ENCODE measurements at places on chromosomes 5 and 9. TPM values are rescaled to one million over a fixed set of nuclear protein-coding genes. Genes with fewer than 3 reads are reported as not detected.
A peak's percentile ranks its signal among the peaks of the same experiment; 100 is the strongest.

Gene PRDM9
- total RNA-seq = not detected

DNA sequence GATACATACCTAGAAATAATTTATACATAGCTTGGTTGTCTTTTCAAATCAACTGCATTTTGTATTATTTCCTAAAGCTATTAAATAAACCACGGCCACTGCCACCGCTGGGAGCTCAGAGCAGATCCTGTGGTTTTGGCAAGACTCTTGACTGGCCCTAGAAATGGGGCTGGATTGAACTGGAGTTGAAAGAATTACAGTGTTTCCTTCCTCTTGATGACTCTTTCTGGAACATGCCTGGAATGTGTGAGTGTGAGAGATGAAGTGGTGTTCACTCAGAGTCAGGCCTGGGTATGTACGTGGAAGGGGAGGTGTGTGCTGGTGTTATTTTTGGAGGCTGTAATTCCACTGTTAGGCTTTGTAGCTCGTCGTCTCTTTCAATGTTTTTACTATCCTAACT is 45.9 kb downstream of the TEK start:
- no peak for DNase-seq

Gene TAS2R1
- not detected for total RNA-seq

GRCh38 chr9:75231167-75231566 is 142.9 kb downstream of the OSTF1 start:
- no peak for DNase-seq

GRCh38 chr9:134433909-134434882 is 107.9 kb downstream of the RXRA start:
- DNase-seq = no peak

- no peak for DNase-seq
Measured at GRCh38 chr5:76547891-76548524, 75.2 kb downstream of the F2RL2 start.

GRCh38 chr5:63097286-63097685 is 518.7 kb downstream of the LRRC70 start:
- DNase-seq = no peak

DNA sequence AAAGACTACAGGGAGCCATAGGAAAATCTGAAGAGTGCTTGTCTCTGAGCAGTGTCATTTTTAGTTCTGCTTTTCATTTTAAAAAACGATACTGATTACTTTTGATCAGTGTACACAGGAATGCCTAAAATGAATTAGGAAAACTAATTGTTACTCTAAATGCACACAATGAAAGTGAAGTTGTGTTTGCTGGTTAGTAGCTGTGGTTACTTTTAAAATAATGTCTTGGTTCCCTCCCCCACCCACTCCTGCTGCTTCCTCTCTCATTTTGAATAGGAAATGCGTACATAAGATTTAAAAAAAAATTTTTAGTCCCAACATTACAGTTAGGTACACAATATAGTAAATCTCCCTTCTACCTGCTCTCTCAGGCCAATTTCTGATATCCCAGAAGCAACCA is 47.5 kb upstream of the PLPP1 start:
- no peak for DNase-seq

DNA sequence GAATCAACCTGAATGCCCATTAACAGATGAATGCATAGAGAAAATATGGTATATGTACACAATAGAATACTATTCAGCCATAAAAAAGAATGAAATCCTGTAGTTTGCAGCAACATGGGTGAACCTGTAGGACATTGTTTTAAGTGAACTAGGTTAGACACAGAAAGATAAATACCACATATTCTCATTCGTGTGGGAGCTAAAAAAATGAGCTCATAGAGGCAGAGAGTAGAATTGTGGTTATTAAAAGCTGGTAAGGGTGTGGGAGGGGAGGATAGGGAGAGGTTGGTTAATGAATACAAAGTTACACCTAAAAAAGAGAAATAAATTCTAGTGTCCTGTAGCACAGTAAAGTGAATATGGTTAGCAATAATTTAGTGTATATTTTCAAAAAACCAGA is 23.5 kb downstream of the PTTG1 start:
- no peak for DNase-seq

- no peak for DNase-seq
Measured at GRCh38 chr5:127210042-127210441, 80.6 kb upstream of the MEGF10 start.

GRCh38 chr9:94720846-94721549 is 5.5 kb upstream of the AOPEP start:
- DNase-seq = no peak

GRCh38 chr5:16457853-16458252 is 7.7 kb downstream of the ZNF622 start:
- no peak for DNase-seq

Gene PAIP2
- 110 TPM for total RNA-seq

- DNase-seq = no peak
Measured at GRCh38 chr9:18658804-18659705, 185.1 kb downstream of the ADAMTSL1 start.

GRCh38 chr5:428219-428618 is 14.8 kb upstream of the EXOC3 start:
- DNase-seq = no peak

Gene TNC
- total RNA-seq = not detected

Gene TMEM174
- total RNA-seq = not detected

DNA sequence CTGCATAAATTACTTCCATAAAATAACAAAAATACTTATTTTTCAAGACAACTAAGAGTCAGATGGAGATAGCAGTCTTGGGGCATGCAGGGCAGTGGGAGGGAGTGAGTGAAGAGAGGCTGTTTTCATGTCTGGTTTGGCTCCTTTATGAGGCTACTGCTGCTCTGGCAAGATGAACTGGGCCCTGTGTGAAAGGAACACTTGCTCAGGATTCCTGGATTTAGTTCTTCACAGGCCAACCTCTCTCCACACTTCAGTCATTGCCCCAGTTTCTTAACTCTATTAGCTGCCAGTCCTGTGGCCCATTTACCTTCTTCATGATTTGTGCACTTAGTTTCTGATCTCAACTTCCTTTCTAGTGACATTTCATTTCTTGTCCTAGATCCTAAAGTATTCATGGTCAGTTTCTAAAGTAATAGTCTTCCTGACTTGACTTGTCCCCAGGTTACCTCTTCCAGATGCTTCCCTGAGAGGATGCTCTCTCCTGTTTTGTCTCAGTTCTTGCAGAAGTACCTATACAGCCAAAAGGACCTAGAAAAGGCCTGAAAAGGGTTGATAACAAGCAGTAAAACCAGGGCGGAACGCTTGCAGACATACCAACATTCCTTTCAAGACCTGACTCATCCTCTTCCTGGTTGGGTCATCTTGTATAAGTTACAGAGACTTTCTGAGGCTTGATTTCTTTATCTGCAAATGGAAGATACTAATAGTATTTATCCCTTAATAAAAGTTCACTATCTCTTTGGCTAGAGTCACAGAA is 77.0 kb upstream of the ZFAND5 start:
- DNase-seq = no peak

DNA sequence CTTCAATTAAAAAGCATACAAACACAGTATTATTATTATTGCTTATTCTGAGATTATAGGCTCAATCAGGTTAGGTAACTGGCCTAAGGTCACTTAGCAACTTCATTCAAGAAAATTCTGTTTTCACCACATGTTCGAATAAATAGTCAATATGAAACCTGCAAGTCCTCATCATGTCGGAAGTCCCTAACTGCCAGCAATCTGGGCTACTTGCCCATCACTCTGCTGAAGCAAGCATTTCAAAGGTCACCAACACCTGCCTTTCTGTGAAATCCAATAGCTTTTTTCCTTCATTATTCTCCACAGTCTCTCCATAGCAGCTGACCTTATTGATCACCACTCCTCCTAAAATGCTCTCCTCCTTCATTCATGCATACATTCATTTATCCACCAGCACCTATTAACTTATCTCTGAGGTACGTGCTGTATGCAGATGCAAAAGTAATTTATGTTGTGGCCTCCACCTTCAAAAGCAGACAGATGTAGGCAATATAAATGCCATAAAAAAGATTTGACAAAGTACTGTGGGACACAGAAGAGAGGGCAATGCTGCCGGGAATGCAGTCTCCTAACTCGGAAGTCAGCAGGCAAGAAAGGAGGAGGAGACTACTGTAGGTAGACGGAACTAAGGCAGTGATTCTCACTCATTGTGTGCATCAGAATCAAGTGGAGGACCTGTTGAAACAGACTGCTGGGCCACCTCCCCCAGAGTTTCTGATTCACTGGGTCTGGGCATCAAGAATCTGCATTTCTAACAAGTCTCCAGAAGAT is 310.9 kb downstream of the BNC2 start:
- DNase-seq = no peak

Gene SPZ1
- total RNA-seq = not detected

Gene TMEM8B
- 7.8 TPM for total RNA-seq

Gene DMRT3
- total RNA-seq = not detected

GRCh38 chr9:118121361-118121760 is 417.2 kb downstream of the TLR4 start:
- DNase-seq = no peak

Gene DDX4
- not detected for total RNA-seq

DNA sequence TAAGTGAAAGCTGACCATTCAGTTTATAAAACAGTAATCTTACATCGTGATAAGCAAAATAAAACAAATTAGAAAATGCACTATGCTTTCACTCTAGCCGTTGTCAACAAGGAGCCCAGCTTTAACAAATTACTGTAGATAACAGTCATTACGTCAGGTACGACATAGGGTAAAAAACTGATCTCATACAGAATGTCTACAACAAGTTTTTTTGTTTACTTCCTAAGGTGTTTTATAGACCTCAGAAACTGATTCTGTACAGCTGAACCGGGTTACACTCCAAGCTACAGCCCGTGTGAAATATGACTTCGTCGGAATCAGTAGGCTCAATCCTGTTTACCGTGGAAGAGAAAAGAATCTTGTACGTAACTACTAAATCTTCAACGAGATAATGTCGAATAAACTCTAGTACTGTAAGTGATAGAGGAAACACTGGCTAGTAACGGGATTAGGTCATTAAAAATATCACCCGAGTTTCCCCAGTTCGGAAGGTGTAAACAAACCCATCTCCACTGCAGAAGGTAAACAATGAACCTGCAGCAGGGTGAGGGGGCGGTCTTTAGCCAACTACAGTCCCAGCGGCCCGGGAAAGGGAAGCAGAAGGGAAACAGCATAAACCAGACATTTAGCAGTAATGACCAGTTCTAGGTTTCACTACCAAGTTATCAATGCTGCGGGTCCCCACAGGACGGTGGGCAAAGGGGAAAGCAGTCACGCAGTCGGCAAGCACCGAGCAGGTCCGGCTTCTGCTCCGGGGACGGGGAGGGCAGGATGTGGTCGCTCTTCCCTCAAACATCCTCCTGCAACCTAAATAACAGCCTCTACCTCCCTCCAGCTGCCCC is 1.1 kb downstream of the RICTOR start:
- DNase-seq = peak; percentile 72

DNA sequence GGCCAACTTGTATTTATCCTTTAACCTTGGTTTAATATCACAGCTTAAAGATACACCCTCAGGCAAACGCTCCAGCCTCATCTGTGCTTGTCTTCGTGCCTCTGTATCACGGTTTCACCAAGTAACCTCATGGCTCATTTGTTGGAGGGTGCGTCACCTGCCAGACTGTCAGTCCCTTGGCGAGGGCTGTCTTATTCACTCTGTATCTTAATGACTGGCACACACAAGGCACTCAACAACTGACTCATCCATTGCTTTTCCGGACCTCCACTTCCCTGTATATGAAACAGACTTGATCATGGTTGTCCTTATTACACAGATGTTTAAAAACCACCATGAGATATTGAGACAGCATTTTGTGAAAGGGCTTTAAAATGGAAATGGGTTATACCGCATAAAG is 28.0 kb downstream of the LCP2 start:
- no peak for DNase-seq

DNA sequence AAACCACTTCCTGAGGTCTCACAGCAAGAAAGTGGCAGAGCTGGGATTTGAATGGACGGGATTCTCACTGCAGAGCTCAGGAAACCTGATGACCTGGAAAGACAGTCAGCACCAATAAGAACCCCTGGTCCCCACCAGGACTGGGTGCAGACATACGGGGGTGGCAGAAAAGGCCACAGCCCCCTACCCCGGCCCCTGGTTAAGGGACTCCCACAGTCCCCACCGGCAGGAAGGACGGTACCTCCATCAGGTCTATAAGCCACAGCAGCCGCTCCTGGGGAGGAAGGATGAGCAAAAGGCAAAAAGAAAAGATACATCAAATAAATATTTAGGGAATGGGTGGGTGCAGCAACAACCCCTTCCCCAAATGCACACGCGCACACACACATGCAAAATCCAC is 32.0 kb upstream of the AKNA start:
- DNase-seq = no peak

GRCh38 chr5:134490925-134491271 is 34.6 kb upstream of the JADE2 start:
- no peak for DNase-seq

Gene PCDHGB7
- 1.2 TPM for total RNA-seq

Gene CDKN2B
- 0.30 TPM for total RNA-seq

DNA sequence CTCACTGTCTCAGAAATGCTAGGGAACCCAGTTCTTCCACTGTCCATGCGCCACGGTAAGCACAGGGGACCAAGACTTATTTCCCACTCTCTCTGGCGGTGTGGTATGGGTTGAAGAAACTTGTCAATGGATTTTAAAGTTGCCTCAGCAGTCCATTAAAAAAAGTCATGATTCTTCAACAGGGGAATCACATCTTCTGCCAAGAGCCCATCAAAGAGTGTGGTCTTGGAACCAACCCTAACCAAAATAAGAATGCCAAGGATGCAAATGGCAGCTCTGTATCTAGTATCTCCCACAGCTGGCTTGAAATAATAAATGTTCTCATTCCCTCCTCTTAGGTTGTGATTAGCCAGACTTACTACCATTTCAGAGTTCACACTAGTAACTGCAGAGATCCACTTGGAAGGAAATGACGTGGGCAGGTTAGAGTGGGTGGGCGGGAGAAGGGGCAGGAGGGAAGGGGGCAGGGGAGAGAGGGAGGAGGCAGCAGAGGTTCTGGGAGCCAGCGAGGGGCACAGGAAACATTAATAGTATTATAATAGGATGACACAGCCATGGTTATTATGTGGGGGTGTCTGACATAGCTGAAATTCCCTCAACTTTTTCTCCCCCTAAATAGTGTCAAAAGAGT is 17.6 kb downstream of the PTCH1 start:
- DNase-seq = no peak

Gene RPP25L
- total RNA-seq = 15.0 TPM

GRCh38 chr5:57692582-57693487 is 210.2 kb upstream of the ACTBL2 start:
- no peak for DNase-seq

Gene ADAMTSL1
- total RNA-seq = not detected

DNA sequence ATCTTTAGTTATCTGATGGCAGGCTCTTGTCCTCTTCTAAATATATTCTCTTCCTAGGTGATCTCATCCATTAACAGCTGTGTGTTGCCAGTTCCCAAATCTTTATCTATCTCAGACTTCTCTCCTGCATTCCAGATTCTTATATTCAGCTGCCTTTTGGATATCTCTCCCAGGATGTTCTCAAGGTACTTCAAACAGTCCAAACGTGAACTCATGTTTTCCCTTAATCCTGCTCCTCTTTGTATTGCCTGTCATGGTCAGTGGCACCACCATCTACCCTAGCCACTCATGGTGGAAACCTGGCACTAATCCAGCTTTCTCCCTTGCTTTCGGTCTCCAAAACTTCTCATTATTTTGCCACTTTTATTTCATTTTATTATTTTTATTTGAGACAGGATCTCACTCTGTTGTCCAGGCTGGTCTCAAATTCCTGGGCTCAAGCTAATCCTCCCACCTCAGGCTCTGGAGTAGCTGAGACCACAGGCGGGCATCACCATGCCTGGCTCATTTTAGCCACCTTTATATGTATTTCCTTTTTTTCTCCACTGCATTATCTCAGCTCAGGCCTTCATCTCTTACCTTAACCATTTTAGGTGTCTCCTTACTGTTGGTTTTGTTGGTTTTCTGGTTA is 3.8 kb downstream of the ZFYVE16 start:
- DNase-seq = no peak
